SW 1271 (cell line): ENCODE measurements at places on chromosomes 4 and X.

DNA sequence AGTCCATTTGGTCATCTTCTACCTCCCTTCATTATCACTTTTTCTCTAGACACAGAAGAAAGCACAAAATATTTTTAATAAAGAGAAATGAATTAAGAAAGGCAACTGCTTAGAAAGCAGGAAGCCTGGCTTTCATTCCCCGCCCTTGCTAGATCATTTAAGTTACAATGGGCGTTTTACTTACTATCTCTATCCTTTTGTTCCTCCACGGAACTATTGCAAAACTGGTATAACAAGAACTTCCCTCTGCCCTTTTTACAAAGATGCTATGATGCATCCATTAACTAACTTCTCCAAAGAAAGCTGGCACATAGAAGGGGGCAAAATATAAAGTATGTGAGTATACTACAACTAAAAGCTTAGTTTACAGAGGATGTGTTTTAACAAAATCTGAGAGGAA is 434.5 kb upstream of the FTHL17 start:
- DNase-seq, result no peak

DNA sequence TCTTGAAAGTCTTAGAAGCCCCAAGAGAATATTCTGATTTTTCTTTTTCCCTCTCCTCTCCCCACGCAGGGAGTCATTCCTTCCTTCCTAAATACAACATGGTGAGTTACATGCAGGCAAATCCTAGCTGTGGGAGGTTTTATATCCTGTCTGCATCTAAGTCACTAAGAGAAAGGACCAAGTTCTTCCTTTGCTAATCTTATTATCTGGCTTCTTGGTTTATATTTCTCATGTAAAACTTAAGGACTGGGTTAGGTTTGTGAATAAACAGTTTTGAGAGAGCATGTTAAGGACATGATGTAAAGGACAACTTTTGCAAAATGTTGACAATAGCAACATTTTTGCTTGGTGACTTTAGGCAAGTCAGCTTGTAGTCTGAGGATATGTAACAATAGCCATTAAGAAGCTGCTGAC is 5.1 kb upstream of the CXCL9 start:
- DNase-seq, result no peak

- no peak for DNase-seq
Observed at GRCh38 chr4:1772853-1773538, 20.1 kb upstream of the FGFR3 start.

DNA sequence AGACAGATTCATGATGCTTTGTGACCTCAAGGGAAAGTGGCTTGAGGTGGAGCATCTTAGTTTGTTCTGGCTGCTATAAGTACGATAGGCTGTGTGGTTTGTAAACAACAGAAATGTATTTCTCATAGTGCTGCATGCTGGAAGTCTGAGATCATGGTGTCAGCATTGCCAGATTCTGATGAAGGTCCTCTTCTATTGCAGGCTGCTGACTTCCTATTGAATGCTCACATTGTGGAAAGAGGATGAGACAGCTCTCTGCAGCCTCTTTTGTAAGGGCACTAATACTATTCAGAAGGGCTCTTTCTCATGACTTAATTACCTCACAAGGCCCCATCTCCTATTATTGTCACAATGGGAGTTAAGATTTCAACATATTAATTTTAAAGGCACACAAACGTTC is 1674.0 kb upstream of the PCDH7 start:
- DNase-seq, result no peak

DNA sequence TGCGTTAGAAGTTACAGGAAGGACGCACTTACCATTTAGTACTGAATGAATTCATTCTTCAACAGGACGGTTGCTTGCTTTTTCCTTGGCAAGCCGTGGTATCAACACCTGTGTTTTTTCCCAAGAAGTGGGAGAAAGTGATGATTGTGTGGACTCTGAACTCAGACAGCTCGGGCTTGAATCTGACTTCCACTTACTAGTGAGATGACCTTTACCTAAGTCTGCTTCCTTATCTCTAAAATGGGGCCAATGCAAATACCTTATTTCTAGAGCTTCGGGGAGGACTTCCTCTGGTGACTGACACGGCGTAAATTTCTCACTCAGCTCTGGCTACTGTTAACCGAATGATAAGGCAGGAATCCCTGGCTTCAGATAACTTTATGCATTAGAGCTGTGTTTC is 146.8 kb upstream of the RBPJ start:
- DNase-seq, result no peak

DNA sequence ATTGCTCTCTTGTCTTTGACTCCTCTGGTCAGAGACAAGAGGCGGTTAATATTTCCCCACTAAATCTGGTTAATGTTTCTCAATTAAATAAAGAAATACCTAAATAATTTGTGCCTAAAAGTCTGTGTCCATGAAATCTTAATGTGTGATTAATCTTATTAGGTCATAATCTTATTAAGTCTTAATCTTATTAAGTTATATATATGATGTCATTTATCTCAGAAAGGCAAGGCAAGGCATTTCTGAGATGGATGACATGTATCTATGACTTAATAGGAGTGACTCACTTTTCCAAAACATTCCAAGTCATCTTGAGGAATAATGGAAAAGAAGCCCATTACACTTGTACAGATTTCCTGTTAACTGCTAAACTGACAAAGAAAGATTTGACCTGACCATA is 74.7 kb downstream of the TRAM1L1 start:
- no peak for DNase-seq

DNA sequence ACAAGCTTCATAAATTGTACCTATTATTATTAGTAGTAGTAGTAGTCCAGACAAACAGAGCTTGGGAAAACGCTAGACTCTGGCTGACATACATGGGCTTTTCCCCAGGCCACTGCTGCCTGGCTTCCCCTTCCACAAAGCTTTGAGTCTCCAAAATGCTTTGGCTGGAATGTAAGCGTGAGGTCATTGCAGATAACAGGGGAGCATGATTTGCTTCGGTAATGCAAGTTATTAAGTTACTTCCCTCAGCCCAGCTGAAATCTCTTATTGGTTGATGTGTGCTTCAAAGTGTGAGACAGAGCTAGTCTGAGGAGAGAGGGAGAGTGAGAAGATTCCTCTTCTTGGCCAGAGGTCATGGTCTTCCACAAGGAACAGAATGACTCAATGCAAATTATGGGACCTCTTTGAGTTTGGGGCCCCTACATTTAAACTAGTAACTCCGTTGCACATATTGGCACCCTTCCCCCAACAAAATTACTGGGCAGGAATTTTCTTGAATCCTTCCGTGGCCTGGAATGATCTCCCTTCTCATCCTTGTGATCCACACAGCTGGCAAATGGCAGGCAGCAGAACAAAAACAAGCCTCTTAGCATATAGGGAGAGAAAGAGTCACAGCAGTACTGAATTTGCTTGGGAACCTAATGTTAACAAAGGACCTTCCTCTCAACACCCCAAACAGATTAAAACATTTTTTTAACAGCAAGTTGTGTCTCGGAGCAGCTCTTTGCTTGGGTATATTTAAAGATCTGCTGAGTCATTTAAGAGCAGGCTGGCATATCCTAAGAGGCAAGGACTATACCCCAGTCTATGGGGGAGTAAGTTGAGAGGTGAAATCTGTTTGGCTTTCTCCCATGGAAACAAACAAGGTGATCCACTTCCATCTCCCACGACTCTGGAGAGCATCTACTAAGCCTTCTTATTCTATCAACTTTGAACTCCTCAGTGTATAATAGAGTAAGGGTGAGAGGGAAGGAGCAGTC is 19.9 kb downstream of the AR start:
- no peak for DNase-seq

DNA sequence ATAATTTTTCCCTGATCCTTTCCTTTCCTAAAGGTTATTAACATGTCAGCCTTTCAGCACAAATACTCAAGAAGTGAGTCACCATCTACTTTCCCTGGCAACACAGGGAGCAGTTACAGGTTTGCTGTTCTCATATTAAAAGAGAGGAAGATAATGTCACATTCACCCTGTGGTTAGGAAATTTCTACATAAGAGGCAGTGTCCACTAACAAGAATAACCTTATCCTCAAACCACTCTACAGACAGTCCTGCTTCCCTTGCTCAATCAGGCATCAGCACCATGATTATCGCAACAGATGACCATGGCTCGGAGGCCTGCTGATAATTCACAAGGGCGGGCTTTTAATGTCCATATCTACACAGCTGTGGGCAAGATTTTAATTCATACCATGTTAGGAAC is 30.9 kb downstream of the RNF150 start:
- DNase-seq, result no peak

GRCh38 chr4:119113033-119113655 is 22.5 kb upstream of the MYOZ2 start:
- peak; percentile 43 for DNase-seq

- DNase-seq, result no peak
Observed at GRCh38 chr4:155999725-156000124, 46.1 kb upstream of the CTSO start.

- no peak for DNase-seq
Observed at GRCh38 chr4:147351083-147351787, 129.7 kb upstream of the EDNRA start.

DNA sequence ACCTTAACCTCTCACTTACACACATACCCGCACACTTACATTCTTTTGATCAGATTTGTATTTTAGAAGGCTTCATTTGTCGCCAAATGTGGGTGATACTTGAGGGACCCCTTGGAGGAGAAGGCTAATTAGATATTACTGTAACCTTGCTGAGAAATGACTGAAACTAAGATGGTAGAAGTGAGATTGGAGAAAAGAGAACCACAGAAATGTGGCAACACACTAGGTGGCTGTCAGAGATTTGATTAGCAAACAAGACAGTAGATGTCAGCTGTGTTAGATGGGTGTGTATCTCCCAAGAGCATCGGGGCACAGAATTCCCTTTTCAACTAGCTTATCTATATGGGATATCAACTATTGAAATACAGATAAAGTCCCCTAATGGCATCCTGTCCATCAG is 149.3 kb upstream of the FABP2 start:
- no peak for DNase-seq

DNA sequence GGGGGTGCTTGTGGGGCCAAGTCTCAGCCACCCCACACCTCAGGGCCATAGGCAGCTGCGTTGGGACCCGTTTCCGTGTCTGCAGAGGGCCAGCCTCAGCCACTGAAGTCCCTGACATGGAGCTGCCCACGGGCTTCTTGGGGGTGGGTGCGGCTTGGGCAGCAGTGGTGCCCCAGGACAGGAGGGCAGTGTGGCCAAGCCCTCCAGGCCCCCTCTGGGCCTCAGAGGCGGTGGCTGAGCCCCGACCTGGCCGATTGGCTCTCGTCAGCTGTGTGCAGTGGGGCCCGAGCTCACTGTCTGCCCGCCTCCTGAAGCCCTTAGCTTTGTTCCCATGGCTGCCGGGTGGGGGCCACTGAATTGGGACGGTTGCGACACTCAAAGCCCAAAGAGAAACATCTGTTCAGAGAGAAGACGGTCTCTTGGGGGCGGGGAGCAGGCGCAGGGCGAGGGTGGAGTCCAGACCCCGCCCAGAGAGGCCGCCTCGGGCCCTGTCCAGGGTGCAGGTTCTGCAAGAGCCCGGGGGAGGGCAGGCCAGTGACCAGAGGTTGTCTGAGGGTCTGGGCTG is 9.1 kb downstream of the FGFR3 start:
- DNase-seq, result no peak

- no peak for DNase-seq
Observed at GRCh38 chr4:55458611-55459010, 62.9 kb downstream of the TMEM165 start.

GRCh38 chrX:45208121-45208856 is 7.6 kb upstream of the DIPK2B start:
- no peak for DNase-seq

DNA sequence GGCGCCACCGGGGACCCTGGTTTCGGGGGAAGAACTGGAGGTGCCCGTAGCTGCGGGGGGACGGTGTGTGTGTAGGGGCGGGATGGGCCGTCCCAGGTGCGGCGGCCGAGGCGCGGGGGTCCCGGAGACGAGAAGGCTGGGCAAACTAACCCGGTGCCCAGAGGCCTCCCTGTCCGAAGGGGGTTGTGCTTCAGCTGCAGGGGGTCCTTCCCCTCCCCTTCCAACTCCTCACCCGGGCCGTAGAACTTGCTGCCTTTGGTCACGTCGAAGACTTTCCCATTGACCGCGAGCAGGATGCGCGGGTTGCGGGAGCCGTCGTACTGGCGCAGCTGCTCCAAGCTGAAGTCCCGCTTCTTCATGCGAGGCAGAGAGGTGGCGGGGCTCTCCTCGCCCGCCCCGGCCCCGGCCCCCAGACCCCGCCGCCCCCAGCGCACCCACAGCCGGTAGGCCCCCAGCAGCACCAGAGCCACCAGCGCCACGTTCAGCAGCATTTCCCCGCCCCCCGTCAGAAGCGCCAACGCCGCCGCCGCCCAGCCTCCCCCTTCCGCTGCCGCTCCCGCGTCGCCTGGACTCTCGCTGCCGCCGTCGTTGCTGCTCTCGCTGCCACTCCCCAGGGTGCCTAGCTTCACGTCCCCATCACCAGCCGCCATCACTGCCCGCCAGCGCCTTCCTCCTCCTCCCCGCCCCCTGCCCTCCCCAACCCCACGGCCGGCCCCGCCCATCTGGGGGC is at the start of gene PGRMC2:
Gene PGRMC2 (minus strand): TSS at position 673 of the 730 bp plus-strand sequence. CDS start 23 bp downstream, at position 650.
- peak; percentile 35 for DNase-seq

DNA sequence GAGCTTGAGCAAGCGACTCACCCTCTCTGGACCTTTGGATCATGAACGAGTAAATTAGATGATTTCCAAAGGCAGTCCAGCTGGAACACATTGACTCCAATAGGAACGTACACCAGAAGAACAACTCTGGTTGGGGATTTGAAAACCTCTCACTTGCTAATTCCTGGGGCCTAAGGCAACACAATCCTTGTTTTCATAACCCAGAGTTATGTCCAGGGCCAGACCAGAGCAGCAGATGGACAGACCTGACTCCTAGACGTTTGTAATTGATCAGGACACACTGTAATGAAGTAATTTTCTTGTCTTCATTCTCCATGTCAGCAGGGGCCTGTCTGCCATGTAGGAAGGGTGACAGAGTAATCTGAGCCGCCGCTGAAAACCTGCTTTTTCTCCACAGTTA is 283.9 kb downstream of the IDS start:
- DNase-seq, result no peak

GRCh38 chr4:146545102-146545501 is 23.4 kb upstream of the SLC10A7 start:
- DNase-seq, result no peak

DNA sequence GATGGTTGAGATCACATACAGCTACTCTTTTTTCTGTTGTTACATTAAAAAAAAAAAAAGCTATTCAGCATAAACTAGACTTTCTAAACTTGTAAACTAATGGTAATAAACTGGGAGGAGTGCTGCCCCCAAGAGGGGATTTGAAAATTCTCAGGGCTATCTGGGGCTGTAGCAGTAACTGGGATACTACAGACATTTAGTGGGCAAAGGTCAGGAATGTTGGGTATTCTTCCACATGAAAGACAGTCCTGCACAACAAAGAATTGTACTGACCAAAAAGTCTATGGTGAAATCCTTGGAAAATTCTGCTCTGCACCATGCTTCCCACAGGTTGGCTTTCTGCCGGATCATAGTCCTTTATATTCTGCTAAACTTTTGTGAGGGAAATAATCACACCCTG is 232.6 kb upstream of the BOD1L1 start:
- DNase-seq, result no peak

DNA sequence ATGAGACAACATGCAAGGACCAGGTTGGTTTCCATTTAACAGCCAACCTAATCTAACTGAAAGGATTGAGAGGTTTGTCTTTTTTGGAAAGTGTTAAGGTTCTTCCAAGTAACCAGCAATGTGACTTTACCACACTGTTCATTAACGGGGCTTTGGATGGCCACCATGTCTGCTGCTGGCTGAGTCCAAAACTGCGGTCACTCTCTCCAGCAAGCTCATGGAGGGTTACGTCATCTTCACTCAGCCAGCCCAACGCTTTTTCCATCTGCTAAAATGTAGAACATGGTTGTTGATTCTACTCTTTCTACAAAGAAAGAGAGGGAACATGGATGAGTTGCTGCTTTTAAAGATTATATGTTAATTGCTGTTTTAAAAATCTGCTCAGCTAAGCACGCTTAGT is 11.0 kb downstream of the PKD2 start:
- DNase-seq, result no peak
